ENCODE measurements at places on chromosomes 2 and 18. TPM values are rescaled to one million over a fixed set of nuclear protein-coding genes. Genes with fewer than 3 reads are reported as not detected.

DNA sequence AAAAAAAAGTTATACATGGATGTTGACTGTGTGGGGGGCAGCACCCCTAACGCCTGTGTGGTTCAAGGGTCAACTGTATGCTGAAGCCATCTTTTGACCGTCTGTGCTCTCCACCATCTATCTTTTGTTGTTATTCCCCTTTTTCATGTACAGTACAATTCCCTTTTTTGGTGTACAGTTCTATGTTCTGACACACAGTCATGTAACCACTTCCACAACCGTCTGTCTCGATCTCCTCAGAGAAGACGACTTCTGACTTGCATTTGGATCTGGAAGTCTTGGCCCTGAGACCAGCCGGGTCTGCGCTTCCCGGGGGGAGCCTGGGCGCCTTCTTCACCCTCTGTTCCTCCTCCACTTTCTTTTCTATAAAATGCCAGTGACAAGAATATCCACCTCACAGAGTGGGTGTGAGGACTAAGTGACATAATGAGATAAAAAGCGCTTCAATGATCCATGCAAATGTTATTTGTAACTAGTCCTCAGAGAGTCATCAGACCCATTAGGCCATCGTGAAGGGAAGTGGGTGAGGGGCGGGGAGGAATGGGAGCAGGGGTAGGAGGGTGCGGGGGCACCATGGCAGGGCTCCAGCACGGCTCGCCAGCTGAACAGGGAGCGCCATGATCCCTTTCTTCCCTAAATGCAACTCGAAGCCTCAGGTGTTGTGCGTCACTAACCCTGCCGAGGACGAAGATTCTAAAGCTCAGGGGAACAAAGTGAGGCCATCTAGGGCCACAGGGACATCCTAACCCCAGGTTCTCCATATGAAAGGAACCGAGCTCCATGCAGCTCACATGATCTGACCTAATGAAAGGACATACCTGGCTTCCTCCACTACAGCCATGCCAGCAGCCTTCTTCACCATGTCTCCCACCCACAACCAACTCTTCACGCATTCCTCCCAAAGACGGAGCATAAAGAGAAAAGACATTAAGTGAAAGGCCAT is 16.6 kb downstream of the ADCY3 start:
- peaks cover 4% of the 10 kb centered on the region for H3K4me1 ChIP-seq
- no peak overlapping the region for H3K4me3 ChIP-seq
- no peak overlapping the region for H3K27ac ChIP-seq
- H3K27me3 ChIP-seq, result no peaks in the 10 kb centered on the region
- no peak for DNase-seq
- H3K36me3 ChIP-seq, result peaks cover 77% of the 10 kb centered on the region

DNA sequence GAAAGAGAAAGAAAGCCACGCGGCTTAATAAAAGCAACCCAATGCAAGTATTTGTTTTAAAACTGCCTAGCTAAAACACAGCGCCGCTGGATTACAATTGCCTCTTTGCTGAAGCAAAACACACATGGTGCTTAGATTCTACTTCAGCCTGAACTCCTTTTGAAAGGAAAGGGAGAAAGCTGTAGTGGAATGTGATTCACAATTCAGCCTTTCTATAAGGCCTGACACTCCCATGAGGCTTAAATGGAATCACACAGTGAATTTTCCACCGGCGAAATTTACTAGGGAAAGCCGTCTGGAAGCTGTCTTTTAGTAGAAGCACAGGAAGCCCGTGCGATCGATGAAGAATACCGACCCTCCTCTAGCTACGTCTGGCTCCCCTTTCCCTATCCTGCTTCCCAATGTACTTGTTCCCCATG is 348.0 kb downstream of the DLGAP1 start:
- no peak for DNase-seq
- H3K27ac ChIP-seq, result no peak overlapping the region
- H3K4me1 ChIP-seq, result no peaks in the 10 kb centered on the region
- H3K27me3 ChIP-seq, result no peaks in the 10 kb centered on the region

GRCh38 chr2:11771971-11772615 is 25.7 kb downstream of the LPIN1 start:
- H3K36me3 ChIP-seq, result peaks cover 22% of the 10 kb centered on the region
- no peak overlapping the region for H3K27ac ChIP-seq
- no peak for DNase-seq
- H3K27me3 ChIP-seq, result no peaks in the 10 kb centered on the region
- H3K4me3 ChIP-seq, result no peak overlapping the region

- H3K4me1 ChIP-seq, result no peaks in the 10 kb centered on the region
- peak; percentile 53 for DNase-seq
- H3K4me3 ChIP-seq, result no peak overlapping the region
- no peaks in the 10 kb centered on the region for H3K27me3 ChIP-seq
- H3K27ac ChIP-seq, result no peak overlapping the region
- H3K36me3 ChIP-seq, result peaks cover 29% of the 10 kb centered on the region
These were observed 18.4 kb downstream of the PREPL start for GRCh38 chr2:44342854-44343253.

GRCh38 chr2:235049069-235049468 is 97.3 kb downstream of the SH3BP4 start:
- H3K4me3 ChIP-seq, result no peak overlapping the region
- H3K36me3 ChIP-seq, result peaks cover 7% of the 10 kb centered on the region
- H3K4me1 ChIP-seq, result peaks cover 31% of the 10 kb centered on the region
- no peak overlapping the region for H3K27ac ChIP-seq
- H3K27me3 ChIP-seq, result no peaks in the 10 kb centered on the region
- DNase-seq, result no peak

DNA sequence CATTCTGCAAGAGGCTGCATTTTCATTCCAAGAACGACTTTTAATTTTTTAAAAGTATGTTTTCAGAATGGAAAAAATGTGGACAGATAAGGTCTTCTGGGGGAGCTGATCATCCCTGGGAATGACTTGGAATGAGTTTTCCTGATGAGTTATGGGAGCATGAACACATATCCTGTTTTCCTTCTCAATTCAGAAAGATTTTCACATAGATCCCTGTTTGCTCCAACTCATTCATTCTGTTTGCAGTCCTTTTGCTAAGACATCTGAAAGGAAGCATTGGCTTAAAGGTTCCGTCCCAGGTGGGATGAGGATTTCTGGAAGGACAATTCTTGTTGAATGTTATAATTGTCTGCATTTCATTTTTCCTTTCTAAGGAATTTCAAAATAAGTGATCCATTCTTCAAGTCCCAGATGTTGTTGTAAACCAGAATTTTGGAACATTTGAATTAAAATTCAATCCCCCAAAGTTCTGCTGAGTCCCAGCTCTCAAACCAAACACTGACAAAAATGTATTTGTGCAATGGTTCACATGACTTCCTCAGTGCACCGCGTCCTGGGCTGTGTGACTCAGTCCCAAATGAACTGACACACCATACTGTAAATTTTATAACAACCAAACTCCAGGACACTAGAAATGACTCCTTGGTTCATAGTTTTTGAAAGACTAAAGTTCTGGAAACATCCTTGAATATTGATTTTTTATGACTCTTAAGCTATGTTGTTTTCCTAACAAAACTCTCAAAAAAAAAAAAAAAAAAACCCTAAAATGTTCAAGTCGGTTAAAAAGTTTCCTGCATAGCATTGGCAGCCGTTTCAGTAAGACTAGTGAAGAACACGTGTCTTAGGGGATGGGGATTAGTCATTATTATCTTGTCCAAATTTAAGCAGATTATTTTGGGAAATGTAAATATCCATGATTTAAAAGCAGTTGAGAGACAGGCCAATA is 281.8 kb upstream of the TCF4 start:
- H3K27me3 ChIP-seq, result no peaks in the 10 kb centered on the region
- H3K4me3 ChIP-seq, result no peak overlapping the region
- no peak for DNase-seq
- H3K36me3 ChIP-seq, result no peaks in the 10 kb centered on the region
- no peak overlapping the region for H3K27ac ChIP-seq

- no peaks in the 10 kb centered on the region for H3K4me1 ChIP-seq
- no peak overlapping the region for H3K4me3 ChIP-seq
- DNase-seq, result no peak
- no peaks in the 10 kb centered on the region for H3K27me3 ChIP-seq
- no peak overlapping the region for H3K27ac ChIP-seq
These were observed 231.7 kb downstream of the ZNF516 start for GRCh38 chr18:76263046-76264005.

DNA sequence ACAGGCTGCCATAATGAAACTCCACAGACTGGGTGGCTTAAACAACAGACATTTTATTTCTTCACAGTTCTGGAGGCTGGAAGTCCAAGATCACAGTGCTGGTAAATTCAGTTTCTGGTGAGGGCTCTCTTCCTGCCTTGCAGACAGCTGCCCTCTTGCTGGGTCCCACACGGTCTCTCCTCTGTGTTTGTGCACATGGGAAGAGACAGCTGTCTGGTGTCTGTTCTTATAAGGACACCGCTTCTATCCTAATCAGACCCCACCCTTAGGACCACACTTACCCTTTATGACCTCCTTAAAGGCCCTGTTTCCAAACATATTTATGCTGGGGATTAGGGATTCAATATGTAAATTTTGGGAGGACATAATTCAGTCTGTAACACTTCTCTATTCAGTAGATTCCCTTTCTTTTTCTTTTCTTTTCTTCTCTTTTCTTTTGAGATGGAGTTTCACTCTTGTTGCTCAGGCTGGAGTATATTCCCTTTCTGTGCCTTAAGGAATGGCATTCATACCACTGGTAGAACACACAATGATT is 18.9 kb downstream of the CTIF start:
- no peak overlapping the region for H3K27ac ChIP-seq
- H3K4me1 ChIP-seq, result no peaks in the 10 kb centered on the region
- no peaks in the 10 kb centered on the region for H3K27me3 ChIP-seq
- no peak overlapping the region for H3K4me3 ChIP-seq
- peak; percentile 27 for DNase-seq
- H3K36me3 ChIP-seq, result peaks cover 5% of the 10 kb centered on the region

GRCh38 chr2:66442516-66443185 is 7.7 kb downstream of the MEIS1 start:
- H3K4me3 ChIP-seq, result no peak overlapping the region
- H3K36me3 ChIP-seq, result peaks cover 4% of the 10 kb centered on the region
- DNase-seq, result no peak
- H3K27me3 ChIP-seq, result no peaks in the 10 kb centered on the region
- H3K4me1 ChIP-seq, result no peaks in the 10 kb centered on the region

GRCh38 chr2:40210344-40210967 is 241.4 kb downstream of the SLC8A1 start:
- H3K4me1 ChIP-seq, result no peaks in the 10 kb centered on the region
- no peak for DNase-seq
- no peaks in the 10 kb centered on the region for H3K36me3 ChIP-seq
- no peaks in the 10 kb centered on the region for H3K27me3 ChIP-seq
- H3K4me3 ChIP-seq, result no peak overlapping the region

- no peaks in the 10 kb centered on the region for H3K27me3 ChIP-seq
- H3K4me1 ChIP-seq, result peaks cover 5% of the 10 kb centered on the region
- no peak overlapping the region for H3K27ac ChIP-seq
- H3K4me3 ChIP-seq, result no peak overlapping the region
These were observed 2.4 kb upstream of the PDE11A start for GRCh38 chr2:178075006-178075326.

GRCh38 chr2:152924722-152925121 is 206.3 kb downstream of the ARL6IP6 start:
- H3K27me3 ChIP-seq, result no peaks in the 10 kb centered on the region
- no peaks in the 10 kb centered on the region for H3K36me3 ChIP-seq
- no peaks in the 10 kb centered on the region for H3K4me1 ChIP-seq
- H3K27ac ChIP-seq, result no peak overlapping the region

DNA sequence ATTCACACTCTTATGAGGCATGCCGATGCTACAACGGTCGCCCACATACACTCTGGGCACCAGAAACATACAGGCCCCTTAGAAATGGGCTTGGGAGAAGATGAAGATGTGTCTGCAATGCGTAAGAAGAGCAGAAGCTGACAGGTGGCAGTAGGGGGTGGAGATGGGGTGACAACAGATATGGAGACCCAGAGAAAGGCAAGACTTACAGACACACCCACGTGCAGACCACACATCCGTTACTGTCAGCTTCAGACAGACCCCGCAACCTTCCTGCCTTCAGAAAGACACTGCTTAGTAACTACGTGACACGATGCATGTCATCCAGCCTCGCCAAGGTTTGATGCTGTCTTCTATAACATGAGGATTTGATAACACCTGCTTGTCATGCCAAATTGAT is 89.5 kb downstream of the ZFP36L2 start:
- H3K27ac ChIP-seq, result no peak overlapping the region
- H3K4me1 ChIP-seq, result no peaks in the 10 kb centered on the region
- no peak overlapping the region for H3K4me3 ChIP-seq
- H3K27me3 ChIP-seq, result no peaks in the 10 kb centered on the region
- no peak for DNase-seq
- no peaks in the 10 kb centered on the region for H3K36me3 ChIP-seq

DNA sequence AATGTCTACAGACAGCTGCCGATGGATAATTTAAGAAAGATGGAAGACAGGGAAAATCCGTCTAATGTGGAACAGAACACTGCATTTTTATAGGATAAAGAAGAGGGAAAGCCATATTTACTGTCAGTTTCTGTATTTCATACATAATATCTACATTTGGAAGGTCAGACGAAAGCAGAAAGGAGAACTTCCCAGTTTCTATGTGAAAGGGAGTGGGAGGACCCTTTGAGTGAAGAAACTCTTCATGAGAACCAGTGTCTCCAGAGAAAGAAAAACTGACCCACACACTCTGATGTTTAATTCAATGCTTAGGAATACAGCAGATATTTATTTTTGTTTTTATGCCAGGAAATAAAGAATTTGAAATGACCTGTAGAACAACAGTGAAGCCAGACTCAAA is 127.2 kb downstream of the CALCRL start:
- H3K27me3 ChIP-seq, result no peaks in the 10 kb centered on the region
- H3K27ac ChIP-seq, result no peak overlapping the region
- no peaks in the 10 kb centered on the region for H3K36me3 ChIP-seq

- H3K4me1 ChIP-seq, result no peaks in the 10 kb centered on the region
- H3K36me3 ChIP-seq, result no peaks in the 10 kb centered on the region
- H3K4me3 ChIP-seq, result no peak overlapping the region
- no peak for DNase-seq
- no peaks in the 10 kb centered on the region for H3K27me3 ChIP-seq
These were observed 85.4 kb downstream of the DLGAP1 start for GRCh38 chr18:4369705-4370104.

GRCh38 chr18:51957001-51957400 is 383.0 kb upstream of the DCC start:
- no peak overlapping the region for H3K27ac ChIP-seq
- no peak overlapping the region for H3K4me3 ChIP-seq
- no peaks in the 10 kb centered on the region for H3K27me3 ChIP-seq
- H3K4me1 ChIP-seq, result peaks cover 20% of the 10 kb centered on the region

Gene CXCR1
- total RNA-seq, result not detected

Gene TMEM185B
- 1.6 TPM for total RNA-seq

Gene DYNAP
- total RNA-seq, result not detected

Gene CABLES1
- 21.9 TPM for total RNA-seq
